Left kidney (tissue), 8 donors: ENCODE measurements at places on chromosomes 7 and 10. TPM values are rescaled to one million over a fixed set of nuclear protein-coding genes. Genes with fewer than 3 reads are reported as not detected.

MORN4 gene
- 24.7 TPM for polyA plus RNA-seq

ZYX gene
- polyA plus RNA-seq: 63.9 TPM

DNA sequence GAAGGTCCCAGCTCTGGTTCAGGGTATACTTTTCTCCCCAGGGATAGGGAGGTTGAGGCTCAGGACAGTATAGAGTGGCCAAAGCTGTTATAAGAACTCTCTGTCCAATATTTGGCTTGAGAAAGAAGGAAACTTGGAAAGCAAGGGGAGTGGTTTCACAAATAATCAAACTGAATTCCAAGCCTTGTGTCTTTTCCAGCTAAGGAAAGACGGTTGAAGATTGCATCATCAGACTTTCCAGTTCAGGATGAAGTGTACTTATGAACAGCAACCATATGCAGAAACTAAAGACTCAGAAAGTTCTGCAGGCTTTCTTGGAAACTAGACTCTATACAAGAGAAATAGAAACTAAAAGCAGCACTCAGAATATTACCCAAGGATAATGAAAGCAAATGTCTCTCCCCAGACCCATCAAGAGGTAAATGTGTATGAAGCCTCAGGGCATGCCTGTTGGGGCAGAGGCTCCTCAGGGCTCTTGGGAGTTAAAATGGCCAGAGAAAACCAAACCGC, 46.4 kb downstream of the RAMP3 start:
- no peak for DNase-seq

DNA sequence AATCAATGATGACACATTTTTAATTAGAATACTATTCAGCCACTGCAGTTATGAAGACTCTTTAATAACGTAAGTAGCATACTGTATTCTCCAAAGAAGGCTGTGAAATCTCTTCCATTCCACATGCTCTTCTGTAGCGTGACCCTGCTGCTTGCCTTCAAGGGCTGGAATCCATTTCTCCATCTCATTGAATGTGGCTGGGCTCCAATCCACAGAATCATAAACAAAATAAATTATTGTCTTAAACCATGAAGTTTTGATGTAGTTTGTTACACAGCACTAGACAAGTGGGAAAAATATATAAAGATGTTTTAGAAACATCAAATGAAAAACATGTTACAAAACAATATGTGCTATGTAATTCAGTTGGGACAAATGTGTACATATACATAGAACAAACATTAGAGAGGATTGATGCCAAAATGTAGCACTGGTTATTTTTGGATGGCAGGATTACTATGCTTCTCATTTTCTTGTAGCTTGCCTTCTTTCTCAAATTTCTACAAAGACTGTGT, 410.8 kb upstream of the PODXL start:
- no peak for DNase-seq

GRCh38 chr7:123275036-123275753, 75.4 kb upstream of the SLC13A1 start:
- no peak for DNase-seq

PDSS1 gene
- 22.0 TPM for polyA plus RNA-seq

PURB gene
- polyA plus RNA-seq: 43.5 TPM

LRIT1 gene
- not detected for polyA plus RNA-seq

- no peak for DNase-seq
Measured at GRCh38 chr10:28796606-28797512, 119.5 kb downstream of the BAMBI start.

DNA sequence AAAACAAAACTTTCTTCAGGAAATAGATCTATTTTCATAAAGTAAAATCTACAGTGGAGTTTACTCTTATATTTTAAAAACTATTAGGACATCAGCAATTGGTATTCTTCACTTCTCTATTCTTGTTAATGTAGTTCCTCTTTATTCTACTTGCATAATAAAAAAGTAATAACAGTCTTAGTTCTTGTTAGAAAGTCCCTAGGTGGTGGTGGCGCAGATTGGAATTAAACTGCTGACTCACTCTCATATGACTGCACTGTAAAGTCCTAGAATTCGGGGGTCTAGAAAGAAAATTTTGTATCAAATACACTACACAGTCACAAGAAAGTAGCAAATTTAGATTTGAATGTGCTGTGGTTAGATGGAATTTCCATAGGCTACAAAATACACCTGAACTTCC, 44.6 kb upstream of the TES start:
- DNase-seq: no peak

- DNase-seq: no peak
Measured at GRCh38 chr10:130232166-130233034, 96.2 kb downstream of the GLRX3 start.

- DNase-seq: peak; percentile 34
Measured at GRCh38 chr7:82156893-82157292, 286.7 kb downstream of the CACNA2D1 start.

GRCh38 chr7:2018569-2019460, 213.9 kb downstream of the MAD1L1 start:
- no peak for DNase-seq

GRCh38 chr7:923108-924041, 31.1 kb downstream of the ADAP1 start:
- peak; percentile 46 for DNase-seq

PALD1 gene
- polyA plus RNA-seq: 10.1 TPM

DNA sequence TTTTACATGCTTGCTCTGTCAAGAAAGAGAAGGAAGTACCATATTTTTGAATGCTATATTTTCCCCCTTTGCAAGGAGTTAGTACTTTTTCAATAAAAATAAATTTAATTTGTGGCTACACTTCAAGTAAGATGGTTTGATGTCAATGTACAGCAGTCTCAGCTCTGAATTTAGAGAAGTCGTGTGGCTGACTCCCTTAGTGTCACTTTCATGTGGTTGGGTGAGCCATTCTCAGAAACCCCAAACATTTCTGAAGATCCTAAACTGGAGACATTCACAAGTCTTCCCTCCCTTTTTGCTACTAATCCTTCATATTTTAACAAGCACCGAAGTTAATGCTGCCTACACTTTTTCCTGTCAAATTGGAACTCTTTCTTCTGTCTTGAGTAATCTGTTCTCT, 244.4 kb downstream of the DYNC1I1 start:
- no peak for DNase-seq

IPMK gene
- 7.7 TPM for polyA plus RNA-seq

GRCh38 chr7:121639705-121640104, 233.3 kb upstream of the PTPRZ1 start:
- DNase-seq: no peak

CALML5 gene
- not detected for polyA plus RNA-seq

ERVW-1 gene
- polyA plus RNA-seq: 2.7 TPM

GRCh38 chr7:137306748-137307147, 36.8 kb downstream of the PTN start:
- DNase-seq: no peak

DNA sequence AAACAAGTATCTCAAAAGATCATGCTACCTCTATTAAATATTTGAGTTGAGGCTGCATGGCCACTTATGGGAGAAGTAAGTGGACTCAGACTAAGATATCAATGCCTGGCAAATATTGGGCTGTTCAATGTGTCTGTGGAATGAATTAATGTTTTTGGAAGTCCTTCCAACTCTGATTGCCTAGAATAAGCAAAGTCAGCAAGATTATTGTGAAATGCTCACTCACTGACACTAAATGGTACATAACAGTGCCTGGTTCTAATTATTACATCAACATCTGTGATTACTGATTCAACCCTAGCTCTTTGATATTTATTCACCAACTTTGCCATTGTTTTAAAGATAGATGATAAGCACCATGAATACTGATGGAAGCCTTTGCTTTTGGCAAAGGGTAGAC, 45.5 kb upstream of the HDAC9 start:
- DNase-seq: no peak

GRCh38 chr10:59240582-59241183, 64.2 kb downstream of the PHYHIPL start:
- DNase-seq: peak; percentile 36

DNA sequence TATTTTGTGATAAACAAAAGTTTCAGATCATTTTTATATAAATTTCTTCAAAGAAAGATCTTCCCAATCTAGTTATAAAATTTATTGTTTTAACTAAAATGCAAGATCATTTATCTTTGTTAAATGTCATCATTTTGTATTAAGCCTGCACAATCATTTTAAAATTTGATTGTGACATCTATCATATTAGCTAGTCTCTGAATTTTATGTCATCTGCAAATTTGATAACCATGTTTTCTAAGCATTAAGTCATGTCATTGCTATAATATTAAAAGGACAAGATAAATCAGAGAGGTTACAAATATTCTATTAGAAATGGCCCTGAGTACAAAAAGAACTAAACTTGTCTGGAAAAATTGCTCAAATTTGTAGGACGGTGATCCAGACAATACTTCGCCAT, 175.9 kb downstream of the PTN start:
- no peak for DNase-seq

TOMM7 gene
- polyA plus RNA-seq: 375 TPM

DNA sequence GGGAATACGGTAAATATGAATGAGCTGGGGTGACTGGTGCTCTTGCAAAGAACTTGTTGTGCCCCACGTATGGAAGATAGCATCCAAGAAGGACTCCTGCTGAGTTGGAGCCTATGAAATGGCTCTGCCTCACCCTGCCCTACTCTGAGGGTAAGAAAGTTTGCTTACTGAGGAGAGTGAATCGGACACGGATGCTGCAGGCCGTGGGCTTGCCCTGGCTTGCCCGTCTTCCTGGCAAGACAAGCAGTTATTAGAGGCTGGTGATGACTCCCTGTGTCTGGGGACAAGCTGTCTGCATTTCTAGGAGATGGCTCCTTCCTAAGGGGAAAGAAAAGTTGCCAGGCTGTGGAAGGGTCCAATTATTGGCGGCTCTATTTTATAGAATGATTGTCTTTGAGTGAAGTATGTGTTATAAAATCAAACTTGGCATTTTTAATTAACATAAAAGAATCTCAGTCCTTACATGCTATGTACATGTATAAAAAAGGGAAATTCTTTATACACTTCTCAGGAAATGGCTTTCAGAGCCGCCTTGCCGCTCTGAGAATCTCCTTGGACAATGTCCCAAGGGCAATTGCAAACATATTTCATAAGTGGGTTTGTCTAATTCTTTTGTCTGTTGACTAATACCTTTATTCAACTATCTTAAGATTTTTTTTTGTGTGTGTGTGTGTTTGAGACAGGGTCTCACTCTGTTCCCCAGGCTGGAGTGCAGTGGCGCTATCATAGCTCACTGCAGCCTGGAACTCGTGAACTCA, 64.6 kb downstream of the CYP26A1 start:
- no peak for DNase-seq

ASAH2 gene
- 6.8 TPM for polyA plus RNA-seq

- DNase-seq: no peak
Measured at GRCh38 chr10:792792-793100, 103.3 kb upstream of the DIP2C start.

SLC39A12 gene
- polyA plus RNA-seq: not detected

GARIN1A gene
- polyA plus RNA-seq: 4.2 TPM

GRCh38 chr7:15681631-15682030, 4.9 kb downstream of the MEOX2 start:
- no peak for DNase-seq
